ENCODE measurements at places on chromosomes 11 and 22. TPM values are rescaled to one million over a fixed set of nuclear protein-coding genes. Genes with fewer than 3 reads are reported as not detected.

DNA sequence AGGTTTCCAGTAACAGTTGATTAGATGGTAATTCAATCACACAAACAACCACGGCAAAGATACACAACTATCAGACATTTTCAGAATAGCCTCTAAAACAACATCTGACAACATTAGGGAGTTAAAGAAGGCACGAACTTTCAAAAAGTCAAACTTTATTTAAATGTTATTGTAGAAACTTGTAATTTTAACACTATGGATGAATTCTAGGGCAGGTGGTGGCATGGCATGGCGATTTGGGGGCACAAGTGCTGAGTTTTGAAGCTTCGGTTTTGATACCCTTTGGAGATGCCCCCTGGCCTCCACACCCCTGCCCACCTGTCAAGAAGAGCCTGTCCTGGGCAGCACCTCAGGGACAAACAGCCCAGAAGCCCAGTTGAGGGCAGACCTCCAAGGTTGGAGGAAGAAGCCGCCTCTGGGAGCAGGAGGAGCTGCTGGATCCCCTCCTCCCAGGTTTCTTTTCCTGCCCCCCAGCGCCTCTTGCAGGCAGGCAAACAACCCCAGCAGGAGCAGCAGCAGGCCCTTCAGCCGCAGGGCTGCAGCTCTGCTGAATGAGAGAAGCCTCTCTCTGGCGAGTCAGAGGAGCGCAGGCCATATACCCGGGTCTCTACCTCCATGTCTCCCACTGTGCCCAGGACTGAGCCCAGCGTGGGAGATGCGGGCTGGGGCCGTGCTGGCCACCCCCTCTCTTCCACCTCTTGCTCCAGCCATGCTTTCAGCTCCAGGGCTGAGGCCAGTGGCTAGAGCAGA is 102.1 kb upstream of the IGLL5 start:
- DNase-seq: no peak

DNA sequence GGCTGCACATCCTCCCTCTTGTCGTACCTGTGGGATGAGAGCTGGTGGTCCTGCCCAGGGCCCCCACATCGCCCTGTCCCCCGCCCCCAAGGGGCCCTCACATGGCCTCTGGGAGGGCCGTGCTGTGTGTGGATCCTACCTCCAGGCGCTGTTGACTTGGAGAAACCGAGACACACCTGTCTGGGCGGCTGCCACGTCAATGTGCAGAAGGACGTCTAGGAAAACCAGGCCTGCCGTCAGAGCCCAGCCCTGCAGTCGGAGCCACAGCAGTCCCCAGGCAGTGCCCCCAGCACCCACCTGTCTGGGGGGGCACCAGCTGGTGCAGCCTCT is 14.2 kb downstream of the ALG12 start:
- no peak for DNase-seq

DDIAS gene
- 22.3 TPM for total RNA-seq

GRCh38 chr11:65814131-65814985 is 19.4 kb upstream of the SNX32 start:
- DNase-seq: peak; percentile 35
